ENCODE measurements at places on chromosomes 16 and 17. TPM values are rescaled to one million over a fixed set of nuclear protein-coding genes. Genes with fewer than 3 reads are reported as not detected.

The HLF gene
- not detected for total RNA-seq

- no peak for DNase-seq
Measured at GRCh38 chr16:74249254-74249653, 47.4 kb upstream of the PSMD7 start.

The BAIAP3 gene
- 3.2 TPM for total RNA-seq

GRCh38 chr16:24204150-24204665 is 51.9 kb upstream of the CACNG3 start:
- DNase-seq, result no peak

DNA sequence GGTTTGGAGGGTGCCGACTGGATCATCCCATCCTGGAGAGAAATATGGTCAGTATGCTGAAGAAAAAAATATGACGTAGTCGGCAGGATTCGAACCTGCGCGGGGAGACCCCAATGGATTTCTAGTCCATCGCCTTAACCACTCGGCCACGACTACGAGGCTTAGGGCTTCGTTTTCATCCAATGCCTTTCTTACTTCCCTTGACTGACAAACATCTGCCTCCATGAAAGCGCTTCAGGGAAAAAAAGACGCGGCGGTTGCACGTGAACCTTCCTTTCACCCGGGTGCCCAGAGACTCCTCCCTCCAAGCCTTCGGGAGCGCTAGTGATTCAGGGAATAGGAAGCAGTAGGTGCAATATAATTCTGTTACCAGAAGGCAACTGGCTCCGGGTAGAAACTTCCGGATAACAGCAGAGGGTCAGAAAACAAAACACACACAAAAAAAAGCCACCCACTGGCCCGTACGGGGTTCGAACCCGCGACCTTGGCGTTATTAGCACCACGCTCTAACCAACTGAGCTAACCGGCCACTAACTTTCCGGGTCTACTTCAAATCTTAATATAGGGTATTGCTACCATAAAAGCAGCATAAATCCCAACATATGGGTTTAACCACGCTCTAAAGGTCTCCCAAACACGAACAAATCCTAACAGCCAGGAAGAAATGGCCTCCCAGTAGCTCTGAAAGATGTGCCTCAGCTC is 16.3 kb upstream of the AURKB start:
- DNase-seq, result no peak

All from OCI-LY7 (cell line).